Stimulated activated CD8-positive, alpha-beta memory T cell treated with anti-CD3 and anti-CD28 coated beads, Interleukin-2, amount 100 ng/mL, for 48 hours (primary cell): ENCODE measurements at places on chromosomes 6 and 20.

- DNase-seq, result no peak
These were observed 9.7 kb downstream of the CST7 start for GRCh38 chr20:24958506-24959385.

- DNase-seq, result no peak
These were observed 13.9 kb upstream of the VAPB start for GRCh38 chr20:58374906-58375758.

DNA sequence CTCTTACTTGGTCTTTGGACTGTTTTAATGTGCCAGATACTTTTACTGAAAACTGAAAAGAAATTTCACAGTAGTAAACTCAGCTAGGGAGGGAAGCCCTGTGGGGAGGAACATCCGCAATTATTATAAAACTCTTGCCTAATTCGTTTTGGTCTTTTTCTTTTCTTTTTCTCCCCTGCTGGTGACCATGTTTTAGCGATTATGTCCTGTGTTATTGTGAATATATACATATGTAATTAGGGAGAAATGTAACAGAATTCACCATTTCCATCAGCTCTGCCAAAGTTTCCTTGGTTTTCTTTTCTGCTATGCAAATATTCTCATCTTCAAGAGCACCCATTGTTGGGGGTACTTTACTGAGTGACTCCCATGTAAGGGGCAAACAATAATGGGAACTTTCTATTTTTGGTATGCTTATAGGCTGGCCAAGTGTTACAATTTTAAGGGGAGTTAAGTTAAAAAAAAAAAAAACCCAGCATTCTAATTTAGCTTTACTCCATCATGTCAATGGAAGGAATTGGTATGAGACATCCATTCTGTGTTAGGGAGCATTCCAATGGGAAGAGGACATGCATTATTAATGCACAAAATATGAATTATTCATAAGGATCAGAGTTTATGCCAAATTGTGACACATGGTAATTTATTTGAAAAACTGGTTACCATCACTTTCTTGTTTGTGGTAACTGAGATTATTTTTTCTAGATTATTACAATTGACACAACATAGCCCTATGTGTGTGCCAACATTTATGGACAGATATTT lies 2.0 kb downstream of the DOK5 start:
- DNase-seq, result no peak

DNA sequence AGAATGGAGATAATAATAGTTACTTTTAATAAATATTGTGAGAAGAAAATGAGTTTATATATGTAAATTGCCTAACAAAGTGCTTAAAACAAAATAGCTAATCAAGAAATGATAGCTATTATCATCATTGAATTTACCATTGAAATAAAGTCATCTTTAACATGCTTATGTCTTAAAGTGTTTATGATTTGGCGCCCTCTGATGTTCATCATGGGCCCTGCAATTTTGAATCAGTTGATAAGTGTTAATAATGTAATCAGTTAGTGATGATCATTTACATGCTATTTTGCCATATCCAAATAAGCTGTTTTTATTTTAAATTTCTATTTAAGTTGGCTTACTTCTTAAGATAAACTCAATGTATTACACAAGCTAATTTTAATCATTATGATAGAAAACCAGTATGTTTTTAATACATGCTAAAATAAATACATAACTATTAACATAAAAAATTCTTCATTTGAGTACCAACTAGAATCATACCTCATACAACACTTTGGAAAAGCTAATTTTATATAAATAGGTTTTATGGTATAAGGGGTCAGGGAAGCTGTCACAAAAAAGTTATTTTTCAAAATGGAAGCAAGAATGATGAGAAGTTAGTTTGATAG lies 39.2 kb upstream of the TPD52L1 start:
- peak; percentile 8 for DNase-seq

DNA sequence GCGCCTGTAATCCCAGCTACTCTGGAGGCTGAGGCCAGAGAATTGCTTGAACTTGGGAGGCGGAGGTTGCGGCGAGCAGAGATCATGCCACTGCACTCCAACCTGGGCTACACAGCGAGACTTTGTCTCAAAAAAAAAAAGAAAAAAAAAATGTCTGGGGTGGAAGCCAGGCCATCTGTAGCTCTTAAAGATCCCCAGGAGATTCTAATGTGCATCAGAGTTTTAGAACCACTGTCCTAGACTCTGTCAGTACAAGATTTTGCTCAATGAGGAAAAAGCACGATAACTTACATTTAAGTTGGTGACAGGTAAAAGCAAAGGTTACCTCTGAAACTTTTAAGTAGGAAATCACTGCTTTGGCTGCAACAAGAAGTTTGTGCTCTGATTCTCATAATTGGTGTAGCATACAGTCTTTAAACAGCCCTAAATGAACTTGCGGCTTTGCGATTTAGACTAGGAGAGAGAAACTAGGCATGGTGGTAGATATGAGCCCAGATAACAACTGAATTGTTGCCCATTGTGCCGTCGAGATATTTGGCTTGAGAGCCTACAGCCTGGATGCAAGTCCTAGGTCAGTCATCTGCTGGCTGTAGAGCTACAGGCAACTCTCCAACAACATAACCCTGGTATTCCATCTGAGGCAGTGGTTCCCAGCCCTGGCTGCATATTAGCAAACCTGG lies 67.2 kb downstream of the BACH2 start:
- DNase-seq, result no peak

- no peak for DNase-seq
These were observed 8.7 kb downstream of the ARMC12 start for GRCh38 chr6:35745509-35745908.

DNA sequence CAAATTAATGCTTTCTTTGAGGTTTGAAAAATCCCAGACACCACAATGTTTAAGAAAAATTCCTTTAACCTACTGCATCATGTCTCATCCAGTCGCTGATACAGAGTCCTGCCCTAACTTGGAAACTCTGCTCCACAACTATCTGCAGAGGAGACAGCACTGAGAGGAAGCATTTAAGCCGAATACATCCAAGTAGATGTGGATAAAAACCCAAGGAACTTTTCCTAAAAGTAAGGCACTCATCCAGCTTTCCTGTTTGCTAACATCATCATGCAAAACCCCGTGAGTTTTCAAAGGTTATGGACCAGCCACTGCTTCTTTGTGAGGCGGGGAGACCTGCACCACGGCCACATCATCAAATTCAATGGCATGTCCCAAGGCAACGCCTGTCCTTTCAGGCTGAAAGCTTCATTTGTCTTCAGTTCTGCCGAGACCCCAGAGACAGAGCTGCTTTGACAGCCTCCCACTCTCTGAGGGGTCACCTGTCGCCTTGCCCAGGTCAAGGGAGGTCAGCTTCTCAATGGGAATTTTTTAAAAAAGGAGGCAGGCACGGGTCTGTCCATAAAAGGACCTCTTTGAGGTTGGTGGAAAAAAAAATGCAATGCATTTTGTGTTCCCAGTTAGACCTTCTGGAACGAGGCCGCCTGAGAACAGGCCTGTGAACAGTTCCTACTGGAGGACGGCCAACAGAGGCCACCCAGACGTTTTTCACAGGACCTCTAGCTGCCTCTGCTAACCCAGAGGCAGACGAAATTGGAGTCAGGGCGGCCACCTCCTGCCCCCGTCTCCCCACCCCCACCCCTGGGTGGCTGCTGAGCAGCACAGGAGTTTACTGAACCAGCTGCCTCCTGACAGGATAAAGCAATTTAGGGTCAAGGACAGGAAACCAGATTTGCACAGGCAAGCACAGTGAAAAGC lies 142.5 kb upstream of the HDDC2 start:
- DNase-seq, result no peak

GRCh38 chr6:136672144-136672543 lies 120.1 kb downstream of the MAP3K5 start:
- DNase-seq, result no peak

- peak; percentile 30 for DNase-seq
These were observed 26.2 kb downstream of the ARHGAP18 start for GRCh38 chr6:129683601-129684322.

DNA sequence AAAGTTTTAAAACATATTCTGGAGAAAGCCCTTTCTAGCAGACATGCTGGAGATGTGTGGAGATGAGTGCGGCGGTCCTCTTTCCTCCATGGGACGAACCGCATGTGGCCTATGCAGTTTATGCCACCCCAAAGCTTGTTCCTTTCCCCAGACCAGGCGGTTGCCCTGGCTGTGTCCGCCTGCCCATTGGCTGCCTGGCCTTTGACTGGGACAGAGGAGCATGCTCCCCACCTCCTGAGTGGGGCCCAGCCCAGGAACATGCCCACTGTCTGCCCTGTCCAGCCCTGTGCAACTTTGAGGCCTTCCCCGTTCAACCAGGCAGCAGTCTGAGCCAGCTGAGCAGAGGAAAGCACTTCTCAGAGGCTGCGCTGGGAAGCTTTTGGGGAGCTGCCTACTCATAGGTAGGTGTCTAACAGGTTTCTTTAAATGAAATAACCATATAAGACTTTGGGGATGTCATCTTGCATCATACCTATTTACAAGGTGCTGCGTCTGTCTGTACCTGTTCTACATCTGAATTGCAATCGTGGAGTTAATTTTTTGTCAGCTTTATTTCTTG lies 20.6 kb downstream of the FOXC1 start:
- DNase-seq, result no peak

GRCh38 chr20:19465536-19465935 lies 253.1 kb downstream of the SLC24A3 start:
- DNase-seq, result no peak

DNA sequence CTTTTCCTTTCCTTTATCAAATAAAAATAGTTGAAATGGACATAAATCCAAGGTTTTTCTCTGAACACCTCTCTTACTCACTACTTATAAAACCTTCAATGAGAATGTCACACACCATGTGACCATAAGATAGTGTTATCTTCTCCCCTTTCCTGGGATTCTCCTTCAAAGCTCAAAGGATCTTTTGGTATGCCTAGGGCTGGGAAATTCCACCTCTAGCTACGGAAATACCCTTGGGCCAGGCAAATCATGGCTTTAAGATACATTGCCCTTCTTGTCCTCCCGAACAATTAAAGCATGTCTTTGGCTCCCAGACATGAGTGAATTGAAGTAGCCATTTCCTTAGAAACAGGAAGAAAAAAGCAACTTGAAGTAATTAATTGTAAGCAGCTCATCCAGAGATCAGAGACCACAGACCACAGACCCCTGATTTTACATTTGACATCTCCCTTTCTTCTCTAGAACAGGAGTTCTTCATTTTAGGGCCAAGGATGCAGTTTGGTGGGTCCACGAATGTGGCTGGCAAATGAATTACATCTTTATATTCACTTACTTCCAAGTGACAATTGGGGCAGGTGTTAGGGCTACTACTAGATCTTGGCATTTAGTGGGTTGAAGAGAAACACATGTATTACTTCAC lies 4.1 kb downstream of the PLCB4 start:
- DNase-seq, result no peak

DNA sequence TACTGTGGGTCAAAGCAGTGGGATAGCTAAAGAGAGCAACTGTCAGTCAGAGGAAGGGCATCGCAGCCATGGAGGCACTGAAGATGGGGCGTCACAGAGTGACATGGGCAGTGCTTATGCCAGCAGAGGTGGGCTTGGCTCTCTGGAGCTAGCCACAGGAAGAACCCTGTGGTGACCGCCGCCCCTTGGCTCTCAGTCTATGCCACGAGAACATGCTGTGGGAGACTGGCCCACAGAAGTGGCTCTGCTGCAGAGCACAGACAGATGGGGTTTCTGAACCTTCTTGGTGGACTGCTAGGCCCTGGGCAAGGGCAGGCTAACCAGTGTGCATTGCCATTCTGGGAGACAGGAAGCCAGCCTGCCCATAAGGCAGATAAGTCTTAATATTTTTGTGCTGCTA lies 290.0 kb upstream of the SUPT3H start:
- DNase-seq, result no peak

DNA sequence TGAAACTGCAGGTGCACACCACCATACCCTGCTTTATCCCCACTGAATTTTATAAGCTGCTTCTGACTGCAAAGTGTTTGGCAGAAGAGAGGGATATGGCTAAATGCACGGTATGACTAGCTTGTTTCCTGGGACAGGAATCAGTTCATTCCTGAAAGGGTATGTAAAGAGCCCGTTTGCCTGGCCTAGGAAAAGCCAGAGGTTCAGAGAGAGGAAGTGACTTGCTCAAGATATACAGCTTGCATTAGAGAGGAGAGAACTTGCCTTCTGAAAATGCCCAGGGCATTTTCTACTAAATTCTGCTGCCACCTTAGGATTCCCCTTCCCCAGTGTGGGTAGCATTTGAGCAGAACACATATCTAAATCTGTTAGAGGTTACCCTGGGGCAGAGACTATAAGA lies 683 bp upstream of the GCNT2 start:
- no peak for DNase-seq

DNA sequence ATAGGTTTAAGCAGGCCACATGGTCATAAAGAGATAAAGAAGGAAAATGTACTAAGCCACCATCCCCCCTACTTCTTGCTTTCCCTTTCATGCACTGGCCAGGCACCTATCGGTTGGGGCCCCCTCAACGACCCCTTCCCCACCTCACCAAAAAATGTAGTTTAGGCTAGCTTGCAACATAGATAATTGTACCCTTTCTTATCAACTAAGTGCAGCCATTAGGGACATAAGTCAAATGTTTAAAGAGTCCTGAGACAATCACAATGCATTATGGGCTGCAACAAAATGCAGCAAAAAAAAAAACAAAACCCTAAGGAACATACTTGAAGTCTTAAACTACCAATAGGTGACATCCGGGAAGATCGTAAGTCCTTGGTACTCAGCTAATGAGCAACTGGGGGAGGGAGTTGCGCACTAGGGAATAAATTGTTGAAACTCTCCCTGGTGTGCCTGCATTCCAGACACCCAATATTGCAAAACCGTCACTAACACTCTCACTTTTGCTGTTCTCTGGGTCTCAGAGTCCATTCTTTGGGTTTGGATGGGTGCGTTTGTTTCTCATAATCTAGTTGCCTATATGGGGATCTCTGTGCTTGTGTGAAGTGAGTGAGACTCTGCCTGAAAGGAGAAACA lies 12.4 kb upstream of the HLA-G start:
- no peak for DNase-seq

DNA sequence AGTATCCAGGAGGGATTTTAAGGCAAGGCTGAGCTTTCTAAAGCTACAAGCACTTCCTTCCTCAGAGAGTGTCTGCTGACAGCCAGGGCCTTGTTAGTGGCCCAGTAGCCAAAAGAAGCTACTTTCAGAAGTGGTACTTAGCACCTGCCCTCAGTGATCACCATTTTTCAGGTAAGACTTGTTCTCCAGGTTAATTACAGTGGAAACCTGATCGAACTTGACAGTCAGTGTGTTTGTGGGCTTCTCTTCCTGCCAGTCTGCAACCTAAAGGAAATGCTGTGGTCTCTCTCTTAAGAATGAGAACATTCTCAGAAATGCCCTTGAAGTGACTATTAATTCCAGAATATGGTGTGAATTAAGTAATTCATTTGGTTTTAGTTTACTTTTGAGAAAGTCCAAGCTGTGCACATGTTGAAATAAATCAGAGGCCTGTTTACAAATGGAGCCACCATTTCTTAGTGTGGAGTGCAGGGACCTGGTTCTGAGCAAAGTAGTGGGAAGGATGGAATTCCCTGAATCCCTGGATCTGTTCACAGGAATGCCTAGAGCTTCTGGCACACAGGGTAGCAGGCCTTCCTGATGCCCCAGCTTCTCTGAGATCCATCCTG lies 185.3 kb upstream of the AGPAT4 start:
- no peak for DNase-seq

- DNase-seq, result no peak
These were observed 16.6 kb upstream of the FBXO9 start for GRCh38 chr6:53048431-53049195.

- DNase-seq, result no peak
These were observed 75.6 kb upstream of the RNF24 start for GRCh38 chr20:4090756-4091489.

- DNase-seq, result no peak
These were observed 120.9 kb downstream of the MANEA start for GRCh38 chr6:95698271-95698670.

GRCh38 chr20:9279918-9280401 lies 211.1 kb downstream of the PLCB4 start:
- DNase-seq, result no peak
